Astrocyte (in vitro differentiated cells and primary cell): ENCODE measurements at places on chromosomes 3 and 15.

DNA sequence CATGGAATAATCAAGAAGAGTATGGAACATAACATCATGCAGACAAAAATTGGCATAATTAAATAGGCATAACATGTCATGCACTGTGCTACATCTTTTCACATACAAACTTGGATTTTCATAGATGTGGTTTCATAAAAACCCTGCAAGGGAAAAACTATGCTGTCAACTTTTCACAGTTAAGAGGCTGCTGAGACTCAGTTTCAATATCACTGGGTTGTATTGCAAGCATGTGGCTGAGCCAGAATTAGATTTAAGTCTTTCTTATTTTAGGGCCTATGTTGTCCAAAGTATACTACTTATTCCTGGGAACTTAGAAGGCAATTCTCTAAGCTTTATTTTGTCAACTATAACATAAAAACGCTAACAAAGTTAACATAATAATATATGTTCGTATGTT is 70.7 kb upstream of the LSAMP start:
- no peak for DNase-seq

DNA sequence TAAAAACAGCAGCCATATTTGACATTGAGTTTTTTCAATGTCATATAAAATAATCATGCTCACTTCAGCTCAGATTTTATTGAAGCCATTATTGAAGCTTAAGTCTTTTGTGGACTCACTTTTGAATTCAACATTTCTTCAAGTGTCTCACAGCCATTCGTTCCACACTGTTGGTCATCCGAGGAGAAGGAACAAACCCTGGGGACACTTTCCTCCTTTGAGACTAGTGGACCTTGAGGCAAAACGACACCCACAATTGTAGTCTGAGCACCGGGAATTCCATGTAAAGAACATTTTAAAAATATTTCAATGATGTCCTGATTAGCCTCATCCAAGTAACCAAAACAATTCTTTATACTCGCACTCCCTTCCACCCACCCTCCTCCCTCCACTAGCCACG is 174.7 kb downstream of the CD47 start:
- no peak for DNase-seq

GRCh38 chr3:42263354-42264346 is 2.3 kb downstream of the CCK start:
- DNase-seq: no peak

DNA sequence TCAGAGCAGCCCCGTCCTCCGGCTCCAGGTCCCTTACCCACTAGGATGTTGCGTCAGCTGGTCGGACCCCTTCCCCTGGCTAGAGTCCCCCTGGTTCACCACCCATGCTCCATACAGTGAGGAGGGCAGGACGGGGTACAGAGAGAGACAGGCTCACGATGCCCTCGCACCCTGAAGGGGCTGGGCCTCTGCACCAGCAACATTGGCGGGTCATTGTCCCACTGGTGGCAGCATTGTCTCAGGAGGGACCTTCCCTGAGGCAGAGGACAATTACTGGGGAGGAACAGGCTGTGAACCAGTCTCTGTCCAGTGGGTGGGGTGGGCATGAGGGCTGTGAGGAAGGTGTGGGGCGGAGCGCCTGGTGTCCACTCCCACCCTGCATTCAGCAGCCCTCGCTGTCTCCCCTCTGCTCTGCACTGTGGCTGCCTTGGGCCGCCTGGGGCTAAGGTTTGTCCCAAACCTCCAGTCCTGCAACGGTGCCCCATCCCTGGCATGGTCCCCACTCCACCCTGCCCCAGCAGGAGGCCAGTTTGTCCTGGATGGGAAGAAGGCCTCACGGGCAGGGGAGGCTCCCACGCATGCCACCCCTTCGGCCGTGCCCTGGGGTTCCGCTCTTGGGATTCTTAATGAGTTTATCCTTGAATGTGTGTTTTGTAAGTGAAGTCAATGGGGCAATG is 48.0 kb upstream of the KLF13 start:
- no peak for DNase-seq
